ENCODE measurements at places on chromosomes 3 and 15.

DNA sequence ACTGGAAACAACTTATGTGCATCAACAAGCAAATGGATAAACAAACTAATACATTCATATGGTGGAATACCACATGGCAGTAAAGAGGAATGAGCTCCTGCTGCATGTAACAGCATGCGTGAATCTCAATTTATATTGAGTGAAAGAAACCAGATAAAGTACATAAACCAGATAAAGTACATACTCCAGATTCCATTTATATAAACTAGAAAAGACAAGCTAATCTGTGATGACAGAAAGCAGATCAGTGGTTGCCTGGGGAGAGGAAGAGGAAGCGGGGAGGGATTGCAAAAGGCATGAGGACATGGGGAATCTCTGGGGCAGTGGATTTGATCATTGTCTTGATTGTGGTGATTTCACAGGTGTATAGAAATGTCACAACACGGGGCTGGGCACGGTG, 34.2 kb downstream of the LIMD1 start:
- no peak for DNase-seq

DNA sequence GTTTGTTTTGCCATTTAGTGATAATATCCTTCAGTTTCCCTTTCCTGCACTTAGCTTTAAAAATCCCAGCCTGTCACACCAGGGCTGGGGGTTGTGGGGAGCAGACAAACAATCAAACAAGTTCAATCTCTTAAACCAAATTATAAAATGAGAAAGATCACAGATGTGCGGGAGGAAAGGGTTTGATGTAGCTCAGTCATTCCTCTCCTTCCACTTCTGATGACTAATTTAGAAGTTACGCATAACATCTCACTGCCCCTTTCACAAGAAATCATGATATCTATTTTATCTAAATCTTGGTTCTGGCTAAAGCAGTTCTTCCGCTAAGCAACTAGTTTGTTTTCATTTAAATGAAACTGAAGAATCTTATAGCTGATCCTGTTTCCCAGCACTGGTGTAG, 34.1 kb upstream of the ATG7 start:
- no peak for DNase-seq

- DNase-seq, result no peak
Measured at GRCh38 chr3:32888739-32889138, 62.7 kb upstream of the CCR4 start.

DNA sequence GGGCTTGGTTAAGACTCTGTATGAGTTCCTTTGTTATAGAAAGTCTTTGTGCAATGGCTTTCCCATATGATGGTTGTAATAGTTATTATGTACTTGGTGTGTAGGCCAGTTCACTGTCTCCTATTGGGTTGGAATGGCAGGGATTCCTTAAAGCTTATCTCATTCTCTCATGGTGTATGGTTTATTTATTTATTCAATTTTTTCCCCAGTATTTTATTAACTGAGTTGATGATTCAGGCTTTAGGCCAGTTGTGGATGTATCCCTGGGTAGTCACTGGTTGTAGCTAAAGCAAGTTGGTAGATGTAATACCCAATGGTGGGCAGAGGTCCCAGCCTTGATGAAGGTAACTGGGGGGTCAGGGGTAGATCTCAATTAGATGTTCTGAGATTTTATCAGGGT, 349.4 kb downstream of the DOCK3 start:
- no peak for DNase-seq

DNA sequence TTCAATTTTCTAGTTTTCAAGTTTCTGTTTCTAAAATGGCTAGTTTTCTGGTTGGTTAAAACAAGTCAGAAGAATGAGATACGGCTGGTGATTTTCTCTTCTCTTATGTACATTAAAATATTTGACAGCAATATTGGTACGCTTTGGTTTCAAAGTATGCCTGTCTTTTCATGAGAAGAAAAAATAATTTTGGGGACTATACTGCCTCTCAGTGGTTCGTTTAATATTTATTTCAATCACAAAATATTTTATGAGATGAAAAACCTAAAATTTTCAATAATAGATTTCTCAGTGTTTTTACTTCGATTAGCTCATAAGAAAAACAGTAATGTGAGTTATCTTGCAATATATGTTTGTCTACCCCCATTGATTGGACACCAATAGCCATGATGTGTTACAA, 72.8 kb upstream of the AADACL2 start:
- no peak for DNase-seq
